ENCODE measurements at places on chromosomes 16 and 17. TPM values are rescaled to one million over a fixed set of nuclear protein-coding genes. Genes with fewer than 3 reads are reported as not detected.

GRCh38 chr16:77137045-77137444, 53.9 kb upstream of the MON1B start:
- no peak for DNase-seq

- DNase-seq, result no peak
Measured at GRCh38 chr16:11149011-11149616, 106.9 kb downstream of the SOCS1 start.

DNA sequence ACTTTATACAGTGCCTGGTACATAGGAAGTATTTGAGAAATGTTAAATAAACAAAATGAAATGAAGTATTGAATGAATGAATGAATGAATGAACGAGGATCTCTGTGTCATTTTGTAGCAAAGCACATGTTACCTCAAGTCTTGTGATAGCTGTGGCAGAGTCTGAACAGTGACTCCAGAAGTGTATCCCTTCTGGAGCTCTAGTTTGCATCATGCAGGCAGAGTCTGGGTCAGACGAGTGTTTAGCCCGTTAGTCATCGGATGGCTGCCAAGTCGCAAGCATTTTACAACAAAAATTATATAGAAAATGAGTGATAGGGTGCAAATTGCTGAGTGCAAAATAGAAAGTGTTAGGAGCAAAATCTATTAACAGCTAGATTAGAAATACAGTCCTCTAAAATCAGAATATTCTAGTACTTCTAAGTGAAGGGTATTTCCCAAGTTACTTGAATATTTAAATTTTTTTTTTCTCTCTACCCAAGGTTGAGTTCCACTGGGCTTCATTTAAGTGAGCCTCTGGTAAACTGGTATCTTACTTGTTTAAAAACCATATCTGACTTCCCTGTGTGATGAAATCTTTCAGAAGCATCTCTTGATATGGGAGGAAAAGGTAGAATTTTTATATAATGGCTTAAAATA, 113.3 kb downstream of the FTO start:
- no peak for DNase-seq

DNA sequence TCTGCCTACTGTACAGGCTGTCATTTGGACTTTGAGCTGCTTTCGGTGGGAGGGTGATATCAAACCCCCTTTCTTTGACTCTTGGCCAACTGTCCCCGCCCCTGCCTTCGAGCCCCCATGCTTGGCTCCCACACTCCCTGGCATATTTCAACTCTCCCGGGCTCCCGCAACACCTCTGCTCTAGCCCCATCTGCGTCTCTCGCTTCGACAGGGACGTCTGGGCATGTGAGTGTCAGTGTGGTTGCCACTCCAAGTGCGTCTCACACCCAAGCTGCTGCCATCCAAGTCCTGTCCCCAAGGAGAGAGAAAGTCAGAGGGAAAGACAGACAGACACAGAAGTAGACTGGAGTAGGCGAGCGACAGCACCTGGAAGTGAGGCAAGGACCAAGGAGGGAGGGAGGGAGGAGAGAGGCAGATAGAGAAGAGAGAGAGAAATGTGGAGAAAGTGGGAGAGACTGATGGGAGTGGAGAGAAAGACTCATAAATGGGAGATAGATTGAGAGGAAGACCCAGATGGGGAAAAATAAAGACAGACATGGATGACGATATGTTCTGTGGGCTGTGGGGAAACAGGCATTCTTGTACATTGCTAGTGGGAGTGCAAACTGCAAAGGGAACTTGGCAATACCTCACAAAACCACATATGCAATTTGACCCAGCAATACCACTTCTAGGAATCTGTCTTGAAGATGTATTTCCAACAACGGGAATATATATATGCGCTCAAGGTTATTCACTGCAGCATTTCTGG, 11.8 kb downstream of the STARD3 start:
- no peak for DNase-seq

DNA sequence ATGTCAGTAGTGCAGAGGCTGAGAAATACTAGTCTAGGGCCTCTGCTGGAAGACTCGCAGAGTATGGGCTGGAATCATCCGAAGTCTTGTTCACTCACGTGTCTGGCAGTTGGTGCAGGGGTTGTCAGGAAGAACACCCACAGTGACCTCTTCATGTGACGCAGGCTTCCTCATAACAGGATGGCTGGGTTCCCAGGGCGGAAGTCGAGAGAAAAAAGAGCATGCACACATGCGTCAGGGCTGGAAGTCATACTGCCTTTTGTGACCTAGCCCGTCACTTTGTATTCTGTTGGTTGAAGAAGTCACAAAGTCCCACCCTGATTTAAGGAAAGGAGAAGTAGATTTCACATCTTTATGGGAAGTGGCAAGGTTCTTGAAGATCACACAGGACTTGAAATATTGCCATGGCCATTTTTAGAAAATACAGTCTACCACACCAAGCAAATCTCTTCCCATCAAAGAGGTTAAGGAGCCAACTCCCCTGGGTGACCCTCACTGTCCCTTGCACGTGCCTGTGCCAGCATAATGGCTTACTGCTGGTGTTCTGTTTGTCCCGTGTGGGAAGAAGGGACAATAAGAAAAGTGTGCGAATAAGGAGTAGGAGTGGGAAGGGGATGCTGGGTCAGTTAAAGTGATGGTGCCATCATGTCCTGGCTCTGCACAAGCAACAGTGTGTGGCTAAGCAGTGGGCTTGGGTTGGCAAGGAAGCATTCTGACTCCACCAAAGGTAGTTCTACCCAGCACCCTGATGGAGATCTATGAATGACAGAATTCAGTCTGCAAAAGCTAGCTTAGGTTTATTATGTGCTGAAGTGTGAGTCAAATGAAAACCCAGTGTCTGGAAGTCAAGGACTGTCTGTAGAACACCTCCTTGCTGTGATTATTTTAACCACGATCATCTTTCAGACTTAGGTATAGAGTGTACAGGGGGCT, 28.1 kb downstream of the HEATR3 start:
- peak; percentile 58 for DNase-seq

- DNase-seq, result no peak
Measured at GRCh38 chr17:37824534-37825485, 80.0 kb upstream of the HNF1B start.

DNA sequence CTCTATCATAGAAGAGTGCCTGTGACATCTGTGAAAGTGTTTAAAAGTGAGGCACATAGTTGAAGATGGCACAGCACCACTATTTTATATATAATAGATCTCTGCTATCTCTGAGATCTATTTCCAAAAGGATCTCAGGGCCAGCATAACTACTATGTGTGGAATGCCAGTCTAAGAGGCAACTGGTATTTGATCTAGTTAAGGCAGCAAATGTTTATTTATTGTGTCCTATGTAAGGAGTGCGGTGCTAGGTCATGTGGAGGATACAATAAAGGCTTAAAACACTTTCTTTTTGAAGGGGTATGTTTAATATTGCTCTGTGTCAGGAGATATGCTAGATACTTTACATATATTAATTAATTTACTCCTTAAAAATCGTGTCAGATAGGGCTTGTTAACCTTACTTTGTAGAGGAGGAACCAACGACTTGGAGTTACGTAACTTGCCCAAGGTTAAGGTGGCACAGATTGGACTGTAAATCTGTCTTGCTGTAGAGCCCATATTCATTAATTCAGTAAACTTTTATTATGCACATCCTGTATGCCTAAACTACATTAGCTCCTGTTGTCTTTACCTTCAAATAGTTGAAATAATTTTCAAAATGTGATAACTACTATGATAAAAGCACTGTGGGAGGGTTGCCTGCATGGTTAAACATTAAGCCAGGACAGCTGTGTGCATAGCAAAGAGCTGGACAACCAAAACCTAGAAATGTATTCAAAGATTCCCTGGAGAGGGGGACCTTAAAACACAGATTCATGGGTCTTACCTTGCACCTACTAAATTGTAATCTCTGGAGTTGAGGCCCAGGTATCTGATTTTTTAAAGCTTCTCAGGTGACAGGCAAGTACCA, 83.3 kb downstream of the NLK start:
- DNase-seq, result no peak

DNA sequence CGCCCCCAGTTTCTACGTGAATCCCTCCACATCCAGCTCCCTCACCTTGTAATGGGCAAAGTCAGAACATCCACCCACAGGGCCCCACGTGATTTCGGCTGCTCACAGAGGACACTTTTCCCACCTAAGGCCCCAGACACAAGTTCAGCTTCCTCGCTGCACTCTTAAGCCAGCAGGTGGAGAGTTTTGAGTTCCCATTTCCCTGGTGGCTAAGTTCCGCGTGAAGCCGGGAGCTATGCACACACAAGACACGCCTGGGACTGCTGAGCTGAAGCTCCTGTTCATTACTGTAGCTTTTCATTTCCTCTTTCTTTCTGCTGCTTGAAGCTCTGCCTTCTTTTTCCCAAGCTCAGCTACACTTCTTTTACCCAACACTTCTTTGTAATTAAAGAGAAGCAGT, 273.8 kb downstream of the NPIPA8 start:
- DNase-seq, result no peak

- no peak for DNase-seq
Measured at GRCh38 chr17:17701658-17702057, 20.4 kb downstream of the RAI1 start.

- DNase-seq, result no peak
Measured at GRCh38 chr17:75249564-75249963, 11.8 kb downstream of the GGA3 start.

GRCh38 chr16:10658943-10659342, 35.8 kb downstream of the TEKT5 start:
- no peak for DNase-seq

The C16orf89 gene
- total RNA-seq, result 5.0 TPM

The ORC6 gene
- 8.6 TPM for total RNA-seq

The TP53TG3C gene
- not detected for total RNA-seq

The TNFRSF13B gene
- 1.4 TPM for total RNA-seq

The SLC16A13 gene
- total RNA-seq, result 9.0 TPM

The HGS gene
- 105 TPM for total RNA-seq

The DUS1L gene
- total RNA-seq, result 127 TPM
